ENCODE measurements at places on chromosomes 2 and 18.

DNA sequence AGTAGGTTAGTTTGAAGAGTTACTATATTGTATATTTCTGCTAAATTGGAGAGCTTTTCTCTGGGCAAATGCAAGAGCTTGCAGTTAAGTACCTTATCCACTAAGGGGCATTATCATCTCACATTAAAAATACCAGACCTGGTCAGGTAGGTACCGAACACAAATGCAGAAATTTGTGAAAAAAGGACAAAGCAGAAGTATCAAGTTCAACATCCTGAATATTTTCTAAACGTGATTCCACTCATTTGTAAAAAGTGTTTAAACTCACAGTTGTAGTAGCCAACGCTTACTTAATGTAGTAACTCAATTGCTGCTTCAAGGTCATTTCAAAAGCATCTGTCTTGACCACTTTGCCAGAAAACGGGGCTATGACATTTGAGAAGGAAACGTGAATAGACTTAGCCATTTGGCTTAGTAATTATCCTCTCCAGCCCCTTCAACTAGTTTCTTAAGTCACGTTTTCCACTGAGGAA is 52.1 kb downstream of the CYRIA start:
- no peak for DNase-seq

- DNase-seq, result no peak
Measured at GRCh38 chr2:172888714-172889669, 153.3 kb downstream of the RAPGEF4 start.

DNA sequence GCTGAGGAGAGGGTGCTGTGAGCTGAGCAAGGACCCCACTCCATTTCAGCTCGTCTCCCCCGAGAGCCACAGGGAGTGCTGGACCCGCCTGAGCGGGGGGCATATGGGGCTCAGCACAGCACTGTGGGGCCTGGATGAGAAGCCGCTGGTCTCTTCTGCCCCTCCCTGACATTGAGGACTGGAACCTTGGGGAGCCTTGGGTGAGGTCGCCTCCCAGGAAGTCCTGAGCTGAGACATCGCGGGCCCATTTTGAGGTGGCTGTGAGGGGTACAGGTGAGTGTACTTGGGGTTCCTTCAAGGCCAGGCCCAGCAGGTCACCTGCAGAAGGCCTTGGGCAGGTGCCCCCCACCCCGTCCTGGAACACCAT is 3.1 kb upstream of the AQP12A start:
- no peak for DNase-seq

- no peak for DNase-seq
Measured at GRCh38 chr2:30628341-30628740, 178.9 kb downstream of the CAPN13 start.

- no peak for DNase-seq
Measured at GRCh38 chr18:78937166-78937565, 42.5 kb upstream of the SALL3 start.

DNA sequence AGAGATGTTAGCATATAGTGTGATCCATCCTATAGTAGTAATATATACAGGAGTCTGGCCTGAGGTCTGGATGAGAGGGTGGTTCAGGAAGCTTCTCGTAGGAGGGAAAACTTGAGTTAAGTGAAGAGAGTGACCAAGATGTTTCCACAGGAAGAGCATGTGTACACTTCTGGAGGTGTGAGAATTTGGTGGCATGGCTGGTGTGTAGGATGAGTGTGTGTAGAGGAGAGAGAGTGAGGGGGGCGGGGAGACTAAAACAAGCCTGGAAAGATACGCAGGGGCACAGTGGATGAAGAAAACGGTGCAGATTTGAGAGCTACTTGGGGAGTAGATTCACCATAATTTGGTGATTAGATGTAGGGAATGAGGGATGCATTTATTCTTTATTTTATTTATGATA is 43.5 kb upstream of the CTLA4 start:
- DNase-seq, result no peak

DNA sequence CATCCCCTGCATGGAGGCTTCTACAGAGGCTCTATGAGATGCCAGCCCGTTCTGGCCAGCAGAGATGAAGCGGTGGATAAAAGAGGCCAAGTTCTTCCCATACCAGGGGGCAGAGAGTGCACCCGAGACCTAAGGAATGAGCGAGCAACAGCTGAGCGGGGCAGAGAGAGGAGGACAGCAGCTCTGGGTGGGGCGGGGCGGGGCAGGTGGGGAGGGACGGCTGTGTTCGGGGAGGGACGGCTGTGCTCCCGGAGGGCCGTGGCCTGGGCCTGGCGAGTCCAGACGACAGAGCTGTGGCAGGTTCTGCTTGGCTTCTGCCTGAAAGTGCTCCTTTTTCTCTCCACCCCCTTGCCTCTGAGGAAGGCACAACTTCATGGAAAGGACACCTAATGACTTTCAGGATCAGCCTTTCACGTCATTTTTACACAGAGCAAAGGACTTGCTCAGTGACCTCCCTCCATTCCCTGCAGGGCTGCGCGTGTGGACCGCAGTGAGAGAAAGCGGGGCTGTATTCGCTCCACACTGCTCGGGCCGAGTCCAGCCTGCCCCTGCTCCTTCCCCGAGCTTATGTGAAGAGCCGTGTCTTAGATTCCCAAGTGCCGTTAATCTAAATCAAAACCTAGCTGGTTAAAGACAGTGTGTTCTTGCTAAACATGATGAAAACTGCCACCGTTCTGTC is 232.9 kb downstream of the HDAC4 start:
- no peak for DNase-seq
